Body of pancreas (tissue), 4 donors: ENCODE measurements at places on chromosomes 7 and 10.

GRCh38 chr10:109202111-109202510, 721.2 kb downstream of the XPNPEP1 start:
- no peak for DNase-seq

DNA sequence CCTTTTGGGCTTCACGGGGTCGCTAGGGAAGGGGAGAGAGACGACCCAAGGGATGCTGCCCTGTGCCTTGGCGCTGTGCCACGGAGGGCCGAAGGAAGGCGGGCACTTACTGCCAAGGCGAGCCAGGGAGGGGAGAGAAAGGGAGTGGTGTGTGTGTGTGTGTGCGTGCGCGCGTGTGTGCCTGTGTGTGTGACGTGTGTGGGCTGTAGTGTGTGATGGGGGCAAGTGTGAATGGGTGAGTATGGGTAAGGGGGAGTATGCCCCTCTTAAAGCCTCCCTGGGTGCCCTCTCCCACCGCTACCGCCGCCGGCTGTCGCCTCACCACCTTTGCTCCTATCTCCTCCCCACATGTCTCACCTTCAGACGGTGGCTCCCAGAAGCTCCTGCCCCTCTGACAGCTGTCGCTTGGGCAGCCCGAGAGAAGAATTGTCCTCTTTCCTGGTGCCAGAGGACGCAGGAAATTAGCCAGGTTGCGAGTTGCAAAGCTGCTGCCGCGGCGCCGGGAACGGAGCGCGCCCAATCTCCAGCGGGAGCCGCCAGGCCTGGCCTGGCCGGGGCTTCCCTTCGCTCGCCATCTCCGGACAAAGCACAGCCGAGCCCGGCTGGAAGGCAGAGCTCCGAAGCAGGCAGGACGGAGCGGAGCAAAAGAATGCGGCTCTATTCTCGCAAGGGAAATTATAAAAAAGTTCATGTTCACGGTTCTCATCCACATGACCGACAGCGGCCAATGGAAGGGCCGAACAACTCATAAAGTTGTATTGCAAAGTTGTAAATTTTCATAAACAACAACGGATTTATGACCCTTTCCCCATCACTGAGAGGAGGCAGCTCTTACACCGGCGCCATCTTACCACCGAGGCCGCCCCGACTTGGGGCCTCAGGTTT, at the start of gene HOXA3:
TSS of gene HOXA3 (minus strand) at position 653 of the 885 bp plus-strand sequence. CDS start 41,943 bp downstream, outside the sequence.
- no peak for DNase-seq

- DNase-seq: no peak
Observed at GRCh38 chr10:4522296-4523000, 303.6 kb upstream of the AKR1E2 start.

GRCh38 chr7:48088559-48089045, 463 bp upstream of the UPP1 start:
- peak; percentile 93 for DNase-seq

DNA sequence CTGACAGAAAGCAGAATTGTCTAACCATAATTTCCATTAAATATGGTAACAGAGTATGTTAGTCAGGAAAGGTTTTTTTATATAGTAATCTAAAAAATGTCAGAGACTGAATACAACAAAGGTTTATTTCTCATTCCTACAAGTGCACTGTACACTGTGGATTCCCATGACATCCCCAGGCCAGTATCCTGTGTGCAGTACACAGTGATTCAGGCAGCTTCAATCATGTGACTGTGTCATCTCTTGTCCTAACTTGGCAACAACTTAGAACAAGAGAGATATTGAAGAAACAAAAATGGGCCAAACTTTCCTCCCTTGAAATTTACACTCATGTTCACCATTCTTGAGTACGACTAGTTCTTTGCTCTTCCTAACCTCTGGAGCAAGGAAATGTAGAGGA, 189.8 kb upstream of the SEMA3A start:
- DNase-seq: no peak

GRCh38 chr10:34775044-34775637, 40.0 kb downstream of the PARD3 start:
- DNase-seq: no peak

DNA sequence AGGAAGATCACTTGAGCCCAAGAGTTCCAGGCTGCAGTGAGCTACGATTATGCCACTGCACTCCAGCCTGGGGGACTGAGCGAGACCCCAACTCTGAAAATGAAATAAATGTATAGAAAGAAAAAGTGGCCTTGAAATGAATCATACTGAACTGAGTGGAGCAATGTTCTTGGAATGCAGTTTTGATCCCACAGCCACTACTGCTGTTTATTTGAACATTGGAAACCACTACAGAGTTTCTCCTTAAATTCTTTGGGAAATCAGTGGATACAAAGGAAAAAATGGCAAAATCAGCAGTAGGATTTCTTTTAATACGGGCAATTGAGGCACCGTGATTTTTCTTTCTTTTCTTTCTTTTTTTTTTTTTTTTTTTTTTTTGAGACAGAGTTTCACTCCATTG, 637.4 kb downstream of the GALNT17 start:
- DNase-seq: no peak
